ENCODE measurements at places on chromosomes 7 and 10. TPM values are rescaled to one million over a fixed set of nuclear protein-coding genes. Genes with fewer than 3 reads are reported as not detected.

RELN gene
- total RNA-seq: 1,060 TPM

C10orf53 gene
- not detected for total RNA-seq

HSPA12A gene
- total RNA-seq: 1.3 TPM

SPDYE2 gene
- total RNA-seq: not detected

OR13A1 gene
- total RNA-seq: not detected

SPDYE6 gene
- total RNA-seq: not detected

SLC13A1 gene
- total RNA-seq: not detected

CYP2E1 gene
- total RNA-seq: 0.26 TPM

ADCY1 gene
- total RNA-seq: 0.86 TPM

OAT gene
- total RNA-seq: 143 TPM

CHRM2 gene
- not detected for total RNA-seq

PPP1R3C gene
- 0.09 TPM for total RNA-seq

MCU gene
- total RNA-seq: 32.6 TPM

BZW2 gene
- total RNA-seq: 66.1 TPM

EPDR1 gene
- total RNA-seq: 3.3 TPM

ADARB2 gene
- 0.43 TPM for total RNA-seq

METTL27 gene
- total RNA-seq: 4.4 TPM

ICA1 gene
- 44.1 TPM for total RNA-seq

ACHE gene
- total RNA-seq: 5.1 TPM

CDH23 gene
- total RNA-seq: under 0.01 TPM

NPFFR1 gene
- total RNA-seq: not detected

CUX1 gene
- 29.0 TPM for total RNA-seq

ZPBP gene
- total RNA-seq: not detected

OPN1SW gene
- total RNA-seq: not detected

PITX3 gene
- not detected for total RNA-seq

STK31 gene
- total RNA-seq: 0.17 TPM

ANKRD2 gene
- total RNA-seq: 0.26 TPM

TAS2R41 gene
- total RNA-seq: not detected

PTN gene
- not detected for total RNA-seq

CPEB3 gene
- total RNA-seq: 1.6 TPM

PDZD7 gene
- total RNA-seq: 0.43 TPM

CALML3 gene
- total RNA-seq: not detected

BAMBI gene
- 2.7 TPM for total RNA-seq

MOSPD3 gene
- 5.4 TPM for total RNA-seq

GIMAP8 gene
- 241 TPM for total RNA-seq

NRBF2 gene
- total RNA-seq: 15.1 TPM

MYPN gene
- 0.11 TPM for total RNA-seq

NODAL gene
- total RNA-seq: not detected

USP6NL gene
- total RNA-seq: 14.3 TPM

SLC26A5 gene
- total RNA-seq: 2.3 TPM

CTBP2 gene
- total RNA-seq: 99.0 TPM

TMEM26 gene
- total RNA-seq: 0.09 TPM

GALNT11 gene
- 43.9 TPM for total RNA-seq

MMP21 gene
- total RNA-seq: 1.1 TPM
